Stimulated activated CD8-positive, alpha-beta memory T cell treated with anti-CD3 and anti-CD28 coated beads, Interleukin-2, amount 100 ng/mL, for 1 hour (primary cell): ENCODE measurements at places on chromosomes 13 and 19.

GRCh38 chr13:93101226-93101734 is 125.3 kb upstream of the GPC6 start:
- DNase-seq, result no peak

DNA sequence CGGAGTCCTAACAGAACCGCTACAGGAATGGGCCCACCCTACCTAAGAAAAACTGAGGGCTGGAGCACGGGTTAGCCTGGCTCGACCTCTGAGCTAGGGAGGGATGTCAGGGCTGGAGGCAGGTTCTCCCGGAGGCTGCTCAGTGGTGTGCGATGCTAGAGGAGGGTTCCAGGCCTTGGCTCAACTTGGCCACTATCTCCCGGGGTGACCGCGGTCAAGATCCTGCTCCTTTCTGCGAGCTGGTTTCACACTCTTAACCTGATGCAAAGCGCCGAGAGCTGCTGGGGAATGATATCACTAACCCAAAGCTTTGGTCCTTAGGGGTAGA is 301 bp downstream of the POP4 start:
- DNase-seq, result no peak

- no peak for DNase-seq
Observed at GRCh38 chr13:76326343-76326742, 559.9 kb downstream of the KCTD12 start.

DNA sequence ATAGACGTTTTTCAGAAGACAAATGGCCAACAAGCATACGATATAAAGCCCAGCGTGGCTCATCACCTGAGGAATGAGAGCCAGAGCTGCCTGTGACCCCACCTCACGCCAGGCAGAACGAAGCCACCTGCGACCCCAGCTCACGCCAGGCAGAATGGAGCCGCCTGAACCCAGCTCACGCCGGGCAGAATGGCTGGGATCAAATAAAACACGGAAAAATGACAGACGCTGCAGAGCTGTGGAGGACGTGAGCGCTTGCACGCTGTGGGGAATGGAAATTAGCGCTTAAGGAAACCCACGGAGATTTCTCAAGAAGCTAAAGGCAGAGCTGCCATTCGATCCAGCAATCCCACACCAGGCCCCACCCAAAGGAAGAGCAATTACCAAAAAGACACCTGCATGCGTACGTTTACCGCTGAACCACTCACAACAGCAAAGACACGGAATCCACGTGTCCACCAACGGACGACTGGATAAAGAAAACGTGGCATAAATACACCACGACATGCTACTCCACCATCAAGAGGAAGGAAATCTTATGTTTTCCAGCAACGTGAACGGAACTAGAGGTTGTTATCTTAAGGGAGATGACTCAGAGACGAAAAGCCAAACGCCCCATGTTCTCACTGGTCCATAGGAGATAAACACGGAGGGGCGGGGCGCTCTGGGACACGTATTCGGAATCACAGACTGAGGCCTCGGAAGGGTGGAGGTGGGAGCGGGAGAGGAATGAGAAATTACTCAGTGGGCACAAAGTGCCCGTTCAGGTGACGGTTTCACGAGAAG is 30.7 kb upstream of the C13orf46 start:
- no peak for DNase-seq

GRCh38 chr19:11159598-11160439 is 4.2 kb upstream of the SPC24 start:
- no peak for DNase-seq

DNA sequence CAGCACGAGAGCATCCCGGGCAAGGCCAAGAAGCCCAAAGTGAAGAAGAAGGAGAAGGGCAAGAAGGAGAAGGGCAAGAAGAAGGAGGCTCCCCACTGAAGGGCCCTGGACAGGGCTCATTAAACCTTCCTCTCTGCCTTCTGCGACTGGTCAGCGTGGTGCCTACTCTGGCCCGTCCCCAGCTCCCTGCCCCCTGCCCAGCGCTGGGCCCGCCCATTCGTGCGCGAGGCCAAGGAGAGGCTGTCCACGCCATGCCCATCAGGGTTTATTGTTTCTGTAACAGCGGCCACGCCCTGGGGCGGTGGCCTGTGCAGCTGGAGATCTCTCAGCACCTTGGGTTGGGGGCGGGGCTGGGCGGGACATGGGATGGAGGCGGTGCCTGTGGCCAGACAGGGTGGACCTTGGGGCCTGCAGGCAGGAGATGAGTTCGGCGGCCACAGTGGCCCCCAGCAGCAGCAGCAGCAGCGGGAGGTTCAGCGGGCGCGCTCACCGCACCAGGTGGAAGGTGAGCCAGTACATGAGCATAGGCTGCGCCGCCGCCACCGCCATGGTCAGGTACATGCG is 897 bp downstream of the C19orf33 start:
- DNase-seq, result no peak

DNA sequence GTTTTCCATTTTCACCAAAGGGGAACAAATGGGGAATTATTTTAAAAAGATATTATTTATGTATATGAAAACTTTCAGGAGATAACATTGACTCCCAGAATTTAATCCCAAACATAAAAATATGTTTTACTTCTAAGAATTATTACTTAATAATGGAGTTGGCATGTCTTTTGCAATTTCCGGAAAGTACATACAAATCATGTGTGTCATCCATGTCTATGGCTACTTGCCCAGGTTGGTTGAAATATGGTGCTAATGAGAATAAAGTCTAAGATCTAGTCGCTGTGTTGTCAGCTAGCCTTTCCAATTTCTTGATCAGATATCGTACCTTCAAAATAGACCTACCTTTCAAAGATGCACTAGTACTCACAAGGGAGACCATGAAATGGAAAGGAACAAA is 1003.2 kb upstream of the PCDH20 start:
- DNase-seq, result no peak

GRCh38 chr19:54696766-54697165 is 27.5 kb upstream of the KIR3DL3 start:
- no peak for DNase-seq

DNA sequence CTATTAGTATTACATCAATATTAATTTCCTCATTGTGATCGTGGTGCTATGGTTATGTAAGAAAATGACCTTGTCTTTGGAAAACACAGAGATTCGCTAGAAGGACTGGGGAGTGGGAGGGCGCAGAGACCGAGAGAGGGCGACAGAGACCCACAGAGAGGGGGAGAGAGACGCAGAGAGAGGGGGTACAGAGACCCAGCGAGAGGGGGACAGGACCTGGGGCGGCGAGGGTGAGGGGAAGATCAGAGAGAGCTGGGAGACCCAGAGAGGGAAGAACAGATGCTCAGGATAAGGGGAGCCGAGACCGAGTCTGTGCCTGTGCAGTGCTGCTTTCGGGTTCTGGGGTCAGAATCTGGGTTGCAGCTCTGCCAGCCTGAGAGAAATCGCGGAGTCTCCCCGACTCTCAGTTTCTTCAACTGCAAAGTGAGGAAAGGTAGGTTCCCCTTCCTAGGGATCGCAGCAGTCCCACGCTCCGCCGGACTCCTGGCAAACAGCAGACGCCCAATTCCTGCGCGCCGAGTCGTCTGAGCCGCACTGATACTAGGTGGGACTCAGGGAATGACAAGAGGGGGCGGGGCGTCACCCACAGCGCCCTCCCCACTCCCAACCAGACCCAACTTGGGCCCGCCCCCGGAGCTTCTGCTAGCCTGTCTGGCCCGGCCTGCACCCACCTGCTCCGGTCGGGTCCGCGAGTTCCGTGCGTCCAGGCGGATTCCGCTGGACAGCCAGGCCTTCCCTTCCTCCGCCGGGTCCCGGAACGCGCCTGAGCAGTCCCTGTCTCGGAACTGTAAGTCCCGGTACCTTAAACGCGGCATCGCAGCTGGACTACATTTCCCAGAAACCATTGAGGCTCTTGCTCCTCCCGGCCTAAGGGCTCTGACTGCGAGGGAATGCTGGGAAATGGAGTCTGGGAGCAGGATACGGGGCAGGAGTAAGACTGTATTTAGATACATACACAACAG is 15.3 kb downstream of the IZUMO2 start:
- DNase-seq, result peak; percentile 30

- DNase-seq, result no peak
Observed at GRCh38 chr19:858868-859843, at the start of gene CFD. TSS of gene CFD (plus strand) at chr19:859664. CDS start at chr19:859690, 26 bp downstream.

DNA sequence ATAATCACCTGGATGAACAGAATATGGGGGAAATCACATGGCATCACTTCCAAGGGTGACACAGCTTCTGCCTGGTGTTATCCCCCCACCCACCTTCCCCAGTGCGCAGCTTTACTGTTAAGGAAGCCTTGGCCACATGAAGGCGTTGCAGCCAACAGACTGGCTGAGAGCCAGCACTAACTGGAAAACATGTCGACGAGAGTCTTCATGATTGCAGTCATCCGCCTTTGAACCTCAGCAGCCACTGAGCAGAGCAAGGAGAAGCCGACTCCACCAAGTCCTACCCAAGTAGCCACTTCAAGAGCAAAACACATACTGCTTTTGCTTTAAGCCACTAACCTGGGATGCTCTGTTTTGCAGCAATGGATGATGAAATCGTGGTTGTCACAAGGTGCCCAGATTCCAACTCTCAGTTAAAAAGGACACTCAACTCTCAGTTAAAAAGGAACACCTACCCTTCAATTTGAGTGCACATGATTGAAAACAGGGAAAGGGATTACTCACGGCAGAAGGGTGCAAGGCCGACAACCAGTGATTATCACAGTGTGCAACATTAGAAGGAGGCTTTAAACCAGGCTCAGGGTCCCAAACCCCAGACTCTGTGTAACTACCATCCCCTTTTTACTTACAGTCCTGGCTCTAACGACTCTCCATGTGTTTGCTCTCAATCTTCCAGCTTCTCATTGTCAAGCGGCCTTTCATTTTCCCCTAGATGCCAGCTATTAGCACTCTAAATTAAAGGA is 149.1 kb downstream of the KLF12 start:
- DNase-seq, result peak; percentile 35

DNA sequence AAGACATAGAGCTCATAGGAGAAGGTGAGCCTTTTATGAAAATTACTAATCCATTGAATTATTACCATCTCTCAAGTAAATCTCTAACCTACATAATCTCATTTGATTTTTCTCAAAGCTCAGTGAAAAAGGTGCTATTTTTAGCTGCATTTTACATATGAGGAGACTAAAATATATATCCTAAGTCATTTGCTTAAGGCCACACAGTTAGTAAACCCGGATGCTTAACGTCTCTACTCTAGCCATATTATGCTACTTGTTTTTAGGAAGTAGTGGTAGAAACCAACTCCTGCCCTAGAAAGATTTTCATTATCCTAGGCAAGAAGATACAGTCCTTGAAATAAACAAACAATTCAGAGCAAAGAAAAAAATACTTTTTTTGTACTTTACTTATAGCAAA is 108.9 kb downstream of the RBM26 start:
- DNase-seq, result no peak

DNA sequence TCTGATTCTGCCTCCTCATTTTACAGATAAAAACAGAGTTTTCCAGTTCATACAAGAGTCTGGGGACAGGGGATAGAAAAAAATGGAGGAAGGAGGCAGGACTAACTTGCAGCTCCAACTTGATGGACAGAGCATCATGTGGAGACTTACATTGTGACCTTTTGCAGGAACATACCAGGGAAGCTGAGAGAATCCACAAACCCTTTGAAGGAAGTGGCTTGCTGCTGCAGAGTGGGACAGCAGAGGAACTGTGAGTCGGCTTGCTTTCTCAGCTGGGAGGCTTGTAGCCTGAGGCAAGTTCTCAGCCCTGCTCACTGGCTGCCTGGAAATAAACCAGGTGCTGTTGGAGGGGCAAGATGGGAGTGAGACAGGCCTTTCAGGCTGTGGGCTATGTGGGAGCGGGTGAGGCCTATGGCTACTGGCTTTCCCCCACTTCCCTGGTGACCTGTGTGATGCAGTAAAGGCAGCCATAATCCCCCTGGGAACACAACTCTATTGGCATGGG is 614.4 kb downstream of the KCTD12 start:
- DNase-seq, result no peak

DNA sequence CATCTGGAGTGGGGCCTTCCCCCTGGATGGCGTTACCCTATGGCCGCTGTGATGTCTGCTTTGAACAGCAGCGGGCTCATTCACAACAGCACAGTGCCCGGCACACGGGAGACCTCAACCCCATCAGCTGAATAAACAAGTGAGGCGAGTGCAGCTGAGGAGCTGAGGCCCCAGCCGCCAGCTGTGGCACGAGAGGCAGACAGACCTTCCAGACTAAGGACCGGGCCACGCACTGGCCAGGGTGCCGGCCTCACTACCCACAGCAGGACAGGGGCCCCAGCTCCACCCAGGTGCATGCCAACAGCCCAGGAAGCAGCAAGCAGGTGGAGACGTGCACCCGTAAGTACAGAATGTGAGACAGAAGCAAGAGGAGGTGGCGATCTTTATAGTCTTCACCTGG is 39.6 kb downstream of the STK24 start:
- no peak for DNase-seq

- DNase-seq, result no peak
Observed at GRCh38 chr13:77386880-77387606, 60.1 kb upstream of the MYCBP2 start.

GRCh38 chr19:4456843-4457653 is 546 bp downstream of the UBXN6 start:
- peak; percentile 30 for DNase-seq

- no peak for DNase-seq
Observed at GRCh38 chr19:39566064-39566463, 26.1 kb upstream of the EID2 start.

GRCh38 chr19:46056536-46056935 is 15.7 kb upstream of the IGFL4 start:
- no peak for DNase-seq

DNA sequence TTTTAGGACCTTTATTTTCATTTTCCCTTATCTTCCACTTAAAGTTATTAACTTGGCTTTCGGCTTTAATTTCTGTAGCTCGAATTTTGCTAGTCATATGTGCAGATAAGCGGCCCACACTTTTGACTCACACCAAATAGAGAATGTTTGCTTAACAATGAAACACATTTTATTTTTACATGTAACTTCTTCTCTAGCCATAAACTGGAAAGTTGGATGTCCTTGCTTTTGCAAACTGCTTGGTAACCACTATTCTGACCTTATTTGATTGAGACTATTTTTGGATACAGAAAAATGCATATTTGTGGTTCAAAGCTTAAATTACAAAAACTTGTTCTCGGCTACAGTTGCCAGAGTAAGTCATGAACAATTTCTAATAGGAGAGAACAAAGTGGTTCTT is 600.0 kb downstream of the KCTD12 start:
- DNase-seq, result no peak

DNA sequence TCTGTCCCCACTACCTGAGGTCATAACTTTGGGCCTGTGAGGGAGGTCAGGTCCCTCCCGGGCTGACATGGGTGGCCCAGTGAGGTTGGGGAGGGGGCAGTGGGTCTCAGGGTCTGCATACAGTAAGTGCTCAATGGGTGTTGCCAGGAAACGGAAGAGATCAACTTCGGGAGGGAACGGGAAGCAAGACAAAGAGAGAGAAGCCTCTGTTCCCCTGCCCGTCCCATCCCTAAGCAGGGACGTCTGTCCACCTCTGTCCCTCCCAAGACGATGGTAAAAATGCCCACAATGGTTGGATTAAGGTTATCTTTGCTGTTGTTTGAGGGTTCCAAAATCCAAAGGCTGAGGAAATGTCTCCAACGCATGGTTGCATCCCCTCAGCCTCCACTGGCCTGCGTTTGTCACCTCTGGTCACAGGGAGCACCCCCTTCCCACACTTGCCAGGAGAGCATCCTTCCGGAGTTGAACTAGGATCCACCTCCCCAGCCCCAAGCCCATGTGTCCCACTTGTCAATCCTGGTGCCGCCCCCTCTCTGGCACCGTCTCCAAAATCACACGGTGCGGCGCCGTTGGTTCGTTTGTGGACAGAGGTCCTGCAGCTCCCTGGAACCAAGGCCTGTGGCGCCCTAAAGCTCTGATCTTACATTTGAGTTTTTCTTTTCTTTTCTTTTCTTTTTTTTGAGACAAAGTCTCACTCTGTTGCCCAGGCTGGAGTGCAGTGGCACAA is 774 bp upstream of the HOMER3 start:
- DNase-seq, result no peak

GRCh38 chr19:20616071-20616470 is 45.3 kb downstream of the ZNF626 start:
- no peak for DNase-seq
